Fibroblast of skin of right biceps (primary cell): ENCODE measurements at places on chromosomes 3 and 15.

DNA sequence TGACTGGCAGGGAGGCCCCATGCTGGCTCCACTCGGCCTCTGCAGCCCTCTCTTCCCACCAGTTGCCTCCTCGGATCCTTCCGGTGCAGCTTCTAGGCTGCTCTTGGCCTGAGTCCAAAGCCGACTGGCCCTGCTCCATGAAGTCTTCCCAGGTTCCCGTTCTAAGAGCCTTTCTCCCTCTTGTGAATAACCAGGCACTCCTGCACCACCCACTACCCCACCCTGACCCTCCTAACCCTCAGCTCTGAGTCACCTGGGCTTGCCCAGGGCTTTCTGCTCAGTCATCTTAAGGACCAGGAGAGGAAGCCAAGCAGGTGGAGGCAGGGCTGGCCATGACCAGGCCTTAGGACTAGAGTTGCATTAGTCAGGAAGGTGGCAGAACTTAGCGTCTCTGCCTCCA, 28.1 kb upstream of the CNBP start:
- DNase-seq: peak; percentile 65

GRCh38 chr15:38888701-38889221, 324.1 kb upstream of the RASGRP1 start:
- no peak for DNase-seq

DNA sequence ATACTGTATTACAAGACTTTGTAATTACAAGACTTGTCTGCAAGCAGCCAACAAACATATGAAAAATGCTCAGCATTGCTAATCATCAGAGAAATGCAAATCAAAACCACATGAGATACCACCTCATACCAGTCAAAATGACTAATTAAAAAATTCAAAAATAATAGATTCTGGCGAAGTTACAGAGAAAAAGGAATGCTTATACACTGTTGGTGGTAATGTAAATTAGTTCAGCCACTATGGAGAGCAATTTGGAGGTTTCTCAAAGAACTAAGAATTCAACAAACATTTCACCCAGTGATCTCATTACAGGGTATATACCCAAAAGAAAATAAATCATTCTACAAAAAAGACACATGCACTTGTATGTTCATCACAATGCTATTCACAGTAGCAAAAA, 617.5 kb upstream of the CCDC54 start:
- DNase-seq: peak; percentile 89

DNA sequence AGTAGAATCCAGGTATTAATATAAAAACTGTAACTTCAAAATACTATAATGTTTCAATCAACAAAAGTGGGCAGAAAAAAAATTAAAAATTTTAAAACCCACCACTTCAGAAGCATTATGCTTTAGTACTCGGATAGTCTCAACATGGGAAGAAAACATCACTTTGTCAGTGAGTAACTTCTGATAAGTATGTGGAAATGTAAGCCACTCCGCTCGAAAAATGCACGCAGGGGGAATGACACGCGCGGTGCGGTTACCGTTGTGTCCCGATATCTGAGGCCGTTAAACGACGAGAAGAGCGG, 656 bp downstream of the NGLY1 start:
- DNase-seq: no peak

DNA sequence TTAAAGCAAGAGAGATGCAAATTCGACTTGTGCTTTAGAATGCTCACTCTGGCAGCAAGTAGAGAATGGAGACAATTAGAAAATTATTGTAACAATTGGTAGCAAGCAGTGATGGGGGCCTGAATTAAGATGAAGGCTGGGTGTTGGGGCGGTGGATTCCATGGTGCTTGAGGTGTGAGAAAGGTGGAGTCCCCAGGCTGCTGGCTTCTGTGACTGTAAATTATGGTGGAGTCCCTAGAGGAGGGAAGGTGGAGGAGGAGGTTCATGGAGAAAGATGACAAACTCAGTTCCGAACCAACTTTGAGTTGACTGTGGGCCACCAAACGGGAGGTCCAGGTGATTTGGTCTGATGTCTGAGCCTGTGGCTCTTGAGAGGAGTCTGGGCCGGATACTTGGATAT, 10.7 kb upstream of the SMAD3 start:
- DNase-seq: no peak
